ENCODE measurements at places on chromosomes 6 and 20.

DNA sequence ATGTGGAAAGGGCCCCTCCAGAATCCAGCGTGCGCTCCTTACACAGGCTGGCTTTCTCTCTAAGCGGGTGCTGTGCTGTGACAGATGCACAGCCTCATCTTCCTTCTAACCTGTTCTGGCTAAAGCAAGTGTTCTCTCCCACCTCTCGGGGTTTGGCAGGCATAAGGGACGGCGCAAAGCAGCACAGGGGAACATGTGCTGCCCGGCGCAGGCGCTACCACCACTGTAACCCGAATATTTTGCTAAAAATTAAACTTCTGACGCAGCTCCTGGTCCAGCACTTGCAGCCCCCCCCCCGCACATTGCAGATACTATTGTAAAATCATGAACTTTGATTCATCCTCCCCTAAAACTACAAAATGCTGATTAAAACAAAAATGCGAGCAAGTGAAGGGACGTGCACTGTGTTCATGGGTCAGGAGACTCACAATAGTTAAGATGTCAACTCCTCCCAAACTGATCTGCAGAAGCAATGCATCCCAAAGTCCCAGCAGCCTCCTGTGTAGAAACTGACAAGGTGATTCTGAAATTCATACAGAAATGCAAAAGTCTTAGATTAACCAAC, 43.0 kb downstream of the TAF4 start:
- DNase-seq: no peak

GRCh38 chr6:27433714-27434113, 39.2 kb downstream of the ZNF184 start:
- DNase-seq: no peak

DNA sequence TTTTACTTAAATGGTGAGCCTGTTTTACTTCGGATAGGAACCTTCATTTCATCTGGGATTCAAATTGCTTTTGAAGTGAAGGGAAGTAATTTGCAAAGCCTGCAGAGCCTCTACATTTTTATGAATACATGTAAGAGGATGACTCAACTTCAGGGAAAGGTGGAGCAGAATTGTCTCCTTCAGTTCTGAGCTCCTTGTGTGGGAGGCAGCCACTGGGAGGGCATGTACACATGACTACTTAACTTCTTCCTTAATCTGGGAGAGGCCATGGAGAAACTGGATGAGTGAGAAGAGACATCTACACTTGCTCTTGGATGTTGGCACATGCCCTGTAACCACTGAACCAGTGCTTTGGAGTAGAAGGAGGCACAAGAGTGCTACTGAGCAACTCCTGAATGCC, 145.1 kb upstream of the NRSN1 start:
- no peak for DNase-seq

GRCh38 chr6:157216570-157216969, 106.7 kb downstream of the TMEM242 start:
- DNase-seq: no peak

- DNase-seq: peak; percentile 17
Measured at GRCh38 chr6:27865850-27866356, 46.3 kb downstream of the OR2B2 start.

- no peak for DNase-seq
Measured at GRCh38 chr6:99276747-99277146, 72.7 kb downstream of the FAXC start.

GRCh38 chr20:4136078-4136966, 121.0 kb upstream of the RNF24 start:
- no peak for DNase-seq

DNA sequence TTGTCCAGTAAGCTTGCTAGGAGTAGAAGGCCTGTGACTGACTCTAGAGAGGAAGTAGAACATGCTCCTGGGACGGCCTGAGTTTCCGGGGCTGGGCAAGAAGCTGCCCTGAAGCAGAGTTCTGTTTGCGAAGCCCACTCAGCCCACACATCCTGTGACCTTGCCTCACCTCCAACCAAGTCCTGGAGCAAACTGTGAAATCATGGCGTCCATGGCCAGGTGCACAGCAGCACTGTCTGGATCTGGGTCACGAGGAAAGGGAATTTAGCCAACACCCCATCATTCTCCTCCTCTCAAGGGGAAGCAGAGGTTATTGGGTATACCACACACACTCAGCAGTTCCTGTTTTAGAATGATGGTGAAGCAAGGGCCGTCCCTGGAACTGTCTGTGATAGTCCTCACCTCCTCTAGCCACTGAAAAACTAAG, 87.5 kb downstream of the CRYBG1 start:
- DNase-seq: peak; percentile 34

- DNase-seq: no peak
Measured at GRCh38 chr6:94278146-94278545, 858.8 kb upstream of the EPHA7 start.

Measured in activated gamma-delta T cell treated with Interleukin-2 at 50 U/mL for 16 hours (primary cell).